CD4-positive, alpha-beta memory T cell (primary cell): ENCODE measurements at places on chromosomes 13 and 19. TPM values are rescaled to one million over a fixed set of nuclear protein-coding genes. Genes with fewer than 3 reads are reported as not detected.

DNA sequence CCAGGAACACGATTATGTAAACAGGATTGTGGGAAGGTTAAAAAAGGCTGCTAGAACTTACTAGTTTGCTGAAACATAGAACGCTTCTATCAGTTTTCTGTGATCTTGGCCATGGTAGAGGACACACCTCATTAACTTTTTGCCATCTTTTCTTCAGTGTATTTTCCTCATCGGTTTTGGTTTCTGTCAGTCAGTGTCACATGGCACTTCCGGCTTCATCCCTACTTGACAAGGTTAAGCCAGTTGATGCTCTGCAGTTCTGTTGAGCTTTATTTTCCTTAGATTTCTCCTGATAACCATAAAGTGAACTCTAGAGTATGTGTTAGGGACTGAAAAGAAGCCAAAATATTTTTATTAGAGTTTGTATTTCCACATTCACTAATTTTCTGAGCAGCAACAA, 147.5 kb downstream of the NDFIP2 start:
- DNase-seq, result no peak
- no peaks in the 10 kb centered on the region for H3K36me3 ChIP-seq
- H3K4me3 ChIP-seq, result no peak overlapping the region
- H3K4me1 ChIP-seq, result no peaks in the 10 kb centered on the region
- H3K27ac ChIP-seq, result no peak overlapping the region

DNA sequence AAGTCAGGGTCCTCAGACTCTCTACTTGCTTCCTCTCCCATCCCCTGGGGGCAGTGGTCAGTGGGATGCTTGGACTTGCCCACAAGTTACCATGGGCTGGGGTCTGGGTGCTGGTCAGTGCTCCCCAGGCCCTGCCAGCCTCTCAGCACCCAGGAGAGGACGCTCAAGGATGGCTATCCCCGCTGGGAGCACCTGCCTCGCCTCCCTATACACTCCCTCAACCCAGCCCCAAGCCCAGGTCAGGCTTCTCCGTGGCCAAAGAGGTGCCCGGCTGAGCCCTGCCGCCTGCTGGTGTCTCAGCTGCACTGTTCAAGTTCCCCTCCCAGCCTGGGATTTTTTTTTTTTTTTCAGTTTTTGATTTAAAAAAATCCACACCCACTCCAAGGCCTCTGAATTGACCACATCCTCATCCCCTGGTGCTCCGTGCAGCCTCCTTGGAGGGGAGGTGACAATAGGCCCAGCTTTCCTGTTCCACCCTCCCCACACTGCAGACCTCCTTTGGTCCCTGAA, 10.8 kb downstream of the F2RL3 start:
- no peaks in the 10 kb centered on the region for H3K36me3 ChIP-seq
- H3K4me1 ChIP-seq, result peaks cover 20% of the 10 kb centered on the region
- no peak overlapping the region for H3K27ac ChIP-seq
- H3K4me3 ChIP-seq, result no peak overlapping the region
- DNase-seq, result no peak

The NDUFS7 gene
- 73.5 TPM for total RNA-seq

The MTUS2 gene
- 0.12 TPM for total RNA-seq
